Stimulated activated CD8-positive, alpha-beta memory T cell treated with anti-CD3 and anti-CD28 coated beads, Interleukin-4, amount 100 ng/mL, for 4 hours (primary cell): ENCODE measurements at places on chromosomes 5 and 9.

DNA sequence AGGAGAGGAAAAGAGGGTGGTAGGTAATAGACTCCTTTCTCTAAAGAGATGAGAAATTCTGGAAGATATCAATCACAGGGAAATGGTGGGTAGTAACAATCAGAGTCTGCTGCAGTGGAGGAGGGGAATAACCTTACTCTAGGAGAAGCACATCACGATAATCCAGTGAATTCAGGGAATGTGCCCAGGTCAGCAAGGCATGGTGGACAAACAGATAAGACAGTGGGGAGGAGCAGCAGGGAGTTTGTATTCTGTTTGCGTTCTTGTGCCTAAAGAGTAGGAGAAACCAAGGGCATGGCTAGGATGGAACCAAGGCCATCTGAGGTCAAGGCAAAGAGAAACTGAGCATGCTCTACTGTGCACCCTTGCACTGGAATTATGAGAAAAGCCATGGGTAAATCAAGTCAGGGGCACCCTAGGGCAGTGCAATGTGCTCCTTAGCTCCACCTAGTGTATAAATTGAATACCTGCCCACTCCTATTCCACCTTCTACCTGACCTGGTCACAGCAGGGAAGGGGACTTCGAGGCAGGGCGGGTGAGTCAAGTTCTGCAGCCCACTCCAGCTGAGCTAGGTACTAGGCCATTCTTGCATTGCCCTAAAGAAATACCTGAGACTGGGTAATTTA, 31.6 kb downstream of the RETREG1 start:
- DNase-seq = no peak

GRCh38 chr9:37873955-37874354, 30.0 kb downstream of the SLC25A51 start:
- no peak for DNase-seq

DNA sequence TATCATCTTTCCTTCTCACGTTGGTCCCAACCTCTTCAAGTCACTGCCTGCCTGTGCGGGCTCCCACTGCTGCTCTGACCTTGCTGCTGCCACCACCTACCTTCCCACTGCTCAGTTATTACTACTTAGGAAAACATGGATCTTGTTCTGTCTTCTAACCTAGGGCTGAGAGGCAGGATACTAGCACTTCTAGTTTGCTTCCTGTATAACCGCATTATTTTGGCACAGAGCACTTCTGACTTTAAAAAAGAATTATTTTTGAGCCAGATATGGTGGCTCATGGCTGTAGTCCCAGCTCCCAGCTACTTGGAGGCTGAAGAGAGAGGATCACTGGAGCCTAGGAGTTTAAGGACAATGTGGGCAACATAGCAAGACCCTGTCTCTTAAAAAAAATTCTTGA, 135.4 kb upstream of the GNA14 start:
- no peak for DNase-seq

GRCh38 chr5:162684145-162684544, 616.6 kb downstream of the GABRG2 start:
- DNase-seq = no peak

DNA sequence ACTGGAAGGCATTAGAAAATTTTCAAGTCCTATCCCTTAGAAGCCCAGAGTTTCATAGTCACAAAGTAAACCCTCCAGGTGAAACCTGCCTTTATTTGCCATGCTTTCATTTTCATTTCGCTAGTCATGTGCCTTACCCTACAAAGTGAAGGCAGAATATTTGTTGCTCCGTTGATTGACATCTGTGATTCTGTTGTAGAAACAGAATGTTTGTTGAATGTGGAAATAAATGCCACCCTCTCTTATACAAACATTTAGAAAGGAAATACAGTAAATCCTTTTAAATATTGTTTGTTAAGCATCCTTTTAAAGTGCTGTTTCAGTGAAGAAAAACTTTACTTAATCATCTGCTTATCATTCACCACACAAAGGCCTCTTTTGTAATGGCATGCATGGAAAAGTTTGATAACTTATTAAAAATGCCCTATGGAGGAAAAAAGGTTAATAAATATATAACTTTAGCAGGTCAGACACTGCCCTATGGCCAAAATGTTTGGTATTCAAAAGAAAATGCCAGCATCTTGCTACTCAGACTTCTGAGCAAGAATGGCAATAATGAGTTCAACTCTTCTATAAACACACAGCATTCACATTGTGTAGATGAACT, 34.3 kb upstream of the CAST start:
- DNase-seq = no peak

DNA sequence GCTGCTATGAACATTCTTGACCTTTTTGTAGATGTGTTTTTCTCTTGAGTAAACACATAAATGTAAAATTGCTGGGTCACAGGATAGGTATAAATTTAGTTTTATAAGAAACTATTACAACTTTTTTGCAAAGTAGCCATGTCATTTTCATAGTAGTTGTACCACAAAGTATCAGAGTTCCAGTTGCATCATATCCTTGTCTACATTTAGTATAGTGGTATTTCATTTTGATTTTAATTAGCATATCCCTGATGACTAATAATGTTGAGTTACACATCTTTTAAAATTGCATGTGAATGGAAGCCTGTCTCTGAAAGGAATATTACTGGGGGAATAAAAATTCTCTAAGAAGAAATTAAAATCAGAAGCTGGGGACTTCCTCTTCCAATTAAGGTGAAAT, 85.4 kb downstream of the TMEM161B start:
- no peak for DNase-seq

DNA sequence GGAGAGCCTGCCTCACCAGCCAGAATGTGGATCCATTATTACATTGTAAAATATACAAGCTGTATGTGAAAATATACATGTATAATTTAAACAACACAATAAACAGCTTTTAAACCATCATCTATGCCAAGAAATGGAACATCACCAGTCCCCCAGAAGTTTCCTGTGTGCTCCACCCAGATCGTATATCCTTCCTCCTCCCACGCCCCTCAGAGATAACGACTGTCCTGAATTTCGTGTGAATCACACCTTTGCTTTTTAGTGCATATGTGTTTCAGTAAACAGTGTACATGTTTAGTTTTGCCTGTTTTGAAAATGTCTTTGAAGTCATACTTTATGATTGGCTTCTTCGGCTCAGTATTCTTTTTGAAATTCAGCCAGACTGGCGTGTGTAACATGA, 134.6 kb upstream of the MYO10 start:
- no peak for DNase-seq

DNA sequence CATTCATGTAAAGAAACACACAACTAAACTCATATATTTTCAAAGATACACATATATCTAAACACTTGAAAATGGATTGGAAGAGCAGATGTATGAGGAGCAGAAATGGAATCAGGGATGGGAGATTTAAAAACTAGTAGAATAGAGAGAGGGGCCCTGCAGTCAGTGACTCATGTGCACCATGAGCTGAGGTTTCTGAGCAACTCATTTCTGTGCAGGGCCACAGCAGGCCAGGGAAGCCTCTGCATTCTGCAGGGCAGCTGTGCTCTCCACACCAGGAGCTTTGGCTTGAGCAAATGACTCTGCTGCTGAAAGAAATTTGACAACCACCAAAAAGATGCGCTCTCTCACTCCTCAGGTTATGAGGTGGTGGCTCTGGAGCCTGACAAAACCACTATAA, 27.1 kb downstream of the LHX6 start:
- DNase-seq = no peak

DNA sequence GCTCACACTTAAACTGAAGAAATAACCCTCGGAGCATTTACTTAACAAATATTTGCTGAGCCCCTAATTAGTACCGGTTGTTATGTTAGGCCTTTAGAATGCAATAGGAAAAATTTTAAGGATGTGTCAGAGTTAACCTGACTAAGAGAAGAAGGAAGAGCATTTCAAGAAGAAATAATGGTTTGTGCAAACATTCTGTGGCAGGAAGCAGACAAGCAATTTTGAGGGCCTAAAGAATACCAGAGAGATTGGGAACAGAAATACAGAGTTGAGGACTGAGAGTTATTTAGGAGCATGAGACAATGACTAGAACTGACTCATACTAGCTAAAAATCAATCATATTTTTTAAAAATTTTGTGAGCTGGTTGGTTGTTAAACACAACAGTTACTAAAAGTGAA, 218.8 kb downstream of the PRR16 start:
- no peak for DNase-seq

DNA sequence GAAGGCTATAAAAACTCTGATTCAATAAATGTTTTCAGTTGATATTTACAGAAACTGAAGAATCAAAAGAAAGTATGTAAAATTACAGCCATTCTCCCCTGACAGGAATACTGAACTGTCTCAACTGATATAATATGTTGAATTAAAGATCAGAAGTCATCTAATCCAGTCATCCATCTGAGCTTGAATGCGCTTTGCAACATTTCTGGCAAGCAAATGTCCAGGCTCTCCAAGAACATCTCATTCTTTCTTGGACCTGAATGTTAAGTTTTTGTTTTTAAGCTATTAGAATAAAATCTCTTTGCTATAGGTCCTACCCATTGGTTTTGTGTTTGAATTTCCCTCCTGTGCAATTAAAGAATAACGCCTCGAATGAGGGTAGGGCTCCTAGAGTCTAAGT, 120.5 kb downstream of the MPDZ start:
- DNase-seq = no peak

DNA sequence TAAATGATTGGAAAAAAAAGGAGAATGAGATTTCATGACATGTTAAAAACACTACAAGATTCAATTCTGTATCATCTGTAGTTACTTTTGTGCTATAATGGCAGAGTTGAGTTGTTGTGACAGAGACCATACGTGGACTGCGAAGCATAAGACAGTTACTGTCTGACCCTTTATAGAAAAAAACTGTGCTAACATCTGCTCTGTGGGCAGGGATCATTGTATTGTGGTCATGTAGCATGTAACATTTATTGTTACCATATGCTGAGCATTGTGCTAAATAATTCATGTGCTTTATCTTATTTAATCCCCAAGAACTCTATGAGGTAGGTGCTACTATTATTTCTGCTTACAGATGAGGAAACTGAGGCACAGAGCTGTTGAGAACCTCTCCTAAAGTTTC, 147.3 kb upstream of the HMHB1 start:
- no peak for DNase-seq

- DNase-seq = no peak
These were observed 7.3 kb upstream of the RXRA start for GRCh38 chr9:134318941-134319305.

GRCh38 chr9:106864373-106865143, 1.6 kb downstream of the ZNF462 start:
- DNase-seq = no peak

DNA sequence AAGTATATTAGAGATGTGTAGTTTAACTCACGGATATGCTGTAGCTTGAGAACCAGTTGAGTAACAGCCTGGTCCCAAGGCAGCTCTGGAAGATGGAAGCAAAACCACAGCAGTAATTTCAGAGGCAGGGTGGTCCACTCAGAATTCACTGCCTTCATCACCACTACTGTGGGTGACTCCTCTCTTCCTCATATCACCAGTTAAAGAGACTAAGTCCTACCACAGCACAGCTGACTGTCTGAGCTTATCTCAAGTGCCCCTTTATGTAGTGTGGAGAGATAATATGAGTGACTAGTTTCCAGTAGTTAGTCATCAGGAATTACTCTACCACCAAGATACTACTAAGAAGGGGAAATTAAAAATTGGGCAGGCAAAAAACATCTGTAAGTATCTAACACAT, 1571.2 kb upstream of the C9orf72 start:
- no peak for DNase-seq

- DNase-seq = no peak
These were observed 4.7 kb upstream of the ISCA1 start for GRCh38 chr9:86287013-86287412.

- DNase-seq = no peak
These were observed 255.0 kb upstream of the IRX2 start for GRCh38 chr5:3006526-3006925.

- DNase-seq = no peak
These were observed 304.6 kb upstream of the CDH12 start for GRCh38 chr5:23157716-23158115.

GRCh38 chr9:126775926-126776325, 28.9 kb upstream of the ZBTB43 start:
- DNase-seq = no peak

- no peak for DNase-seq
These were observed 42.0 kb downstream of the SUB1 start for GRCh38 chr5:32627219-32627870.

- no peak for DNase-seq
These were observed 213.8 kb downstream of the ARHGAP26 start for GRCh38 chr5:142984011-142984410.

DNA sequence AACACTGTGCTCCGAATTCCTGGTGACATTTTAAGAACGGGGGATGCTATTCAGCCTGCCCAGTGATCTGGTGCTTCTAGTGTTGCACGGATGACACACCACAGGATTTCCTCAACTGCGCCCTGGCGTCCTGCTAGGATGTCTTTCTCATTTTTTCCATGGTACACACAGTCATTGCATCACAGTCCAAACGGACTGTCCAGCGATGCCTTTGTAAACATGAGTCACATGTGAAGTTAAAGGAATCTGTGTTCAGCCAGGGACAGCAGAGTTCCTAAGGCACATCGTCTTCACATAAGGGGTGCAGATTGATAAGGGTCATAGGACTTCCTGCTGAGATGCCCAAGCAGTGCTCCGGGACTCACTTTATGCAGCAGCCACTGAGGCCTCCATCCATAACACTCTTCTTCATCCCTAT, 9.3 kb upstream of the PTPN3 start:
- DNase-seq = no peak

DNA sequence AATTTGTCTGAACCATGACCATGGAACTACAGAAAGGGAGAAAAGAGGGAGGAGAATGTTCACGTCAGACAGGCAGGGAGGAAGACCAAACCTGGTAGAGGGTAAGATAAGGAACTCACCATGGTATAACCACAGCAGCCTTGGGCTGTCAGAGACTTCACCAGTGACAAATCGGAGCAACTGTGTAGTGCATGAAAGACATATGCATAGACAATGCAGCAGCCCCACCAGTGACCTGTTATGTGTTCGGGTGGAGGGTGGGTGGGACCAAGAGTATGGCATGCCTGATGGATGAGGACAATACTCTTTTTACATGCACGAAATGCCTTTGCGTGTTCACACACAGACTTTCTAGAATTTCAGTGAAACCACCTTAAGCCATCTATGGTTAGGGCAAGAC, 221.8 kb upstream of the RASEF start:
- no peak for DNase-seq

DNA sequence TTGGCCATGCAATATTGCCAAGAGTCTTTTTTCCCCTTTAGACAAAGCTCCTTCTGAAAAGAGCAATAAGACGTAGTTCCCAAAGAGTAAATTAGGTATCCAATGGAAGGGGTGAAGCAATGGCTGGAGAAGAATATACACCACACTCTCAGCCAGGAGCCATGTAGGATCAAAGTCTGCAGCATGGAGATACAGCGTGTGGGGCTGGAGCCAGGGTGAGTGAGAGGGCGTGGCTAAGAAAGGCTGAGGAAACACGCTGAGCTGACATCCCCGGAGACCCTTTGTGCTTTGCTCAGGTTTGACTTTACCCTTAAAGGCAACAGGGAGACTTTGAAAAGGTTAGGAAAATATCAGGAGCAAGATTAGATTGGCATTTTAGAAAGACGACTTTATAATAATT, 87.1 kb upstream of the ELL2 start:
- no peak for DNase-seq

- no peak for DNase-seq
These were observed 75.4 kb upstream of the ADAMTS19 start for GRCh38 chr5:129384736-129385135.
